K562 (cell line): ENCODE measurements at places on chromosomes 16 and 17. TPM values are rescaled to one million over a fixed set of nuclear protein-coding genes. Genes with fewer than 3 reads are reported as not detected.
A peak's percentile ranks its signal among the peaks of the same experiment; 100 is the strongest.

The ATF7IP2 gene
- 131 and 138 TPM in 2 replicates for total RNA-seq

The ZG16B gene
- 0.35 and 0.40 TPM in 2 replicates for total RNA-seq

GRCh38 chr17:61409301-61410112, 9.9 kb downstream of the TBX2 start:
- DNase-seq, result peak; percentile 81

The CEMP1 gene
- not detected in 2 replicates for total RNA-seq
